Cardiac atrium fibroblast (primary cell): ENCODE measurements at places on chromosomes 2 and 18. TPM values are rescaled to one million over a fixed set of nuclear protein-coding genes. Genes with fewer than 3 reads are reported as not detected.

The CRYGD gene
- total RNA-seq: not detected in 2 replicates

The BCL11A gene
- not detected in 2 replicates for total RNA-seq

The MC2R gene
- not detected in 2 replicates for total RNA-seq

The CCDC121 gene
- total RNA-seq: 1.6 and 2.1 TPM in 2 replicates

The TTL gene
- 27.8 and 38.6 TPM in 2 replicates for total RNA-seq

The FAM124B gene
- total RNA-seq: 1.8 and 4.5 TPM in 2 replicates

The DSG4 gene
- not detected in 2 replicates for total RNA-seq

The HOXD12 gene
- total RNA-seq: not detected in 2 replicates

The ZNF521 gene
- 1.8 and 2.9 TPM in 2 replicates for total RNA-seq

The C2orf76 gene
- 10.9 and 27.4 TPM in 2 replicates for total RNA-seq

The CNOT9 gene
- 38.5 and 49.6 TPM in 2 replicates for total RNA-seq
